Endothelial cell of umbilical vein (primary cell): ENCODE measurements at places on chromosomes 2 and 18.

DNA sequence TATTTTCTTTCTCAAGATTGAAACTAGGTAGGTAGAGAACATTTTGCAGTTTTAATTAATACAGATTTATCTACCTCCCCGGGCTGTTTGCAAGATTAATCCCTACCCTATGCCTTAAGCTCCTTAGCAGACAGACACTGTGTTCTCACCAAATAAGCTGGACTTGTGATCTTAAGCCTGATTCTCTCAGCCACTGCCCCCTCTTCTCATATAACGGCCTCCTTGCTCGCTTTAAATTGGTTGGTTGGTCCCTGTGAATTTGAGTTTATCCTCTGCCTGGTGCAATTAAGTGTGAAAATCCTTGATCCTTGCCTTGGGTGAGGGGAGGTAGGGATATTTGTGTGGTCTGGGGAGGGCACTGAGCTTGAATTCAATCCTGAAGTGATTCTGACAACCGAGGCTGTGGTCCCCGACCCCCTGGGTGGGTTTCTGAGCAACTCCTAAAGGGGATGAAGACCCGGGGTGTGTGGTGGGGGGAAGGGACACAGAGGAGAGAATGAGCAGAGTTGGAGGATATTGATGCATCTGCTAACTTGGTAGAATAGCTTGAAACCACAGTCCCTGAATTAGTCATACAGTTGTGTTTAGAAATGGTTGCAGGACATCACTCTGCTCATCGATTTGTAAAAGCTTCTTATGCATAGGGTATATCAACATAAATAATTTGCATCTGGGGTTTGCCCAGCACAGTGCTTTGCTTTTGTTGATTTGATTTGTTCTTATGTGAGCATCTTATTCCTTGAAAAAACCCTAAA lies 36.9 kb upstream of the NCKAP5 start:
- DNase-seq: no peak

- no peak for DNase-seq
Observed at GRCh38 chr18:48460929-48461583, 51.9 kb upstream of the ZBTB7C start.

DNA sequence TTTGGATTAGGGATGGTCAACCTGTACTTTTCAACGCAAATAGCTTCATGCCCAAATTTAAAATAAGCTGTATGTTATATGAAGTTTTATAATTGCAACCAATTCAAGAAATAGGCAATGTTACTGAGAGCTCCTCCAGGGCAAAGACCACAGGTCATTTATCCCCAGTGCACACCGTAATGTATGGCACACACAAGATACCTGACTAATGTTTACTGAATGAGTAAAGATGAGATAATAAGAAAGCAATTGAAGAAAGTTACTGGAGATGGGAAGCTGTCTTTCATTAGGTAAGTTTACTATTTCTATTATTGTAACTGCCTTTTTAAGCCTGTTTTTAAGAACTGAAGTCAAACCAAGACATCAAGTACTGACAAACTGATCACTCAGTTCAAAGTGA lies 184.5 kb upstream of the VRK2 start:
- no peak for DNase-seq

GRCh38 chr2:60023256-60023985 lies 530.0 kb downstream of the BCL11A start:
- no peak for DNase-seq

- peak; percentile 53 for DNase-seq
Observed at GRCh38 chr2:236568922-236569572, 578 bp upstream of the ACKR3 start.

- DNase-seq: no peak
Observed at GRCh38 chr2:165795011-165795410, 964 bp upstream of the GALNT3 start.

DNA sequence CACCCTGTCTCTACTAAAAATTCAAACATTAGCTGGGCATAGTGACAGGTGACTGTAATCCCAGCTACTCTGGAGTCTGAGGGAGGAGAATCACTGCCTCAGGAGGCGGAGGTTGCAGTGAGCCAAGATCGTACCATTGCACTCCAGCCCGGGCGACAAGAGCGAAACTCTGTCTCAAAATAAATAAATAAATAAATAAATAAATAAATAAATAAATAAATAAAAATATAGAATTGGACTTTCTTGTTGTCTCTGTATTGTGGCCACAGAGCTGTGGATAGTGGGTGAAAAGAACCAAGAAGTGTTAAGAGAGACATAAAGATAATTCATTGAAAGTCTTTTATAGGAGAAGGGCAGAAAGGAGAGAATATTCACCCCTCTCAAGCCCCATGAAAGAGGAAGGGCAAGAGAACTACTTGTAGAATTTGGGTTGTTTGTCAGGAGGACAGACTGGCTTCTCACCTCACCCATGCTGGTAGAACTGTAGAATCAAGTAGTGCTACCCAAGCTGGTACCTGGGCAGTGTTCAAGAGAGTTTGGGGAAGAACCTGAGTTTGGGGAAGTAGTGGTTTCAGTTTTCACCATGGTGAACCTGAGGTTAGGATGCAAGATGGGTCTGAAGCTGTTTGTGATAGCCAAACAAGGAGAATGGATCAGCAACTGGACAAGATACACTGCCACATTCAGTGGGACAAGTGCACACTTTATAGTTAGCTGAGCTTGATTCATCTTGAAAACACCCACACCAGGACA lies 256.5 kb downstream of the CD226 start:
- no peak for DNase-seq

DNA sequence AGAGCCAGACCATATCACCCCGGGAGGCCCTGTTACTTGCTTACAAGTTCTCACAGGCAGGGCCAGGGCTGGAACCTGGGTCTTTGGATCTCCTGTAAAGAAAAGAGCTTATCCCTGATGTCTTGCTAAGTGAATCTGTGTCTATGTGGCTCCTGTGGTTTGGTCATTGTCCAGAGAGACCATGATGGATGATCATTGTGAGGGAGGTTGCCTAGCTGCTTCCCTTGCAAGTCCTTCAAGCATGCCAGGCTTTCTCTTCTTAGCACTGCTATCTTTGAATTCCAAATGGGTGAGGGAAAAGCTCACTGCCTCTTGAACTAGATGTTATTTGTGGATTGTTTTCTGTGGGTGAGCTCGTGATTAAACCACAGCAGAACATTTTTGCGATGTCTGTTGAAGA lies 151.6 kb downstream of the FSHR start:
- DNase-seq: no peak
